ENCODE measurements at places on chromosomes 7 and 10.

GRCh38 chr7:155713384-155713783 is 68.9 kb downstream of the RBM33 start:
- DNase-seq: no peak

DNA sequence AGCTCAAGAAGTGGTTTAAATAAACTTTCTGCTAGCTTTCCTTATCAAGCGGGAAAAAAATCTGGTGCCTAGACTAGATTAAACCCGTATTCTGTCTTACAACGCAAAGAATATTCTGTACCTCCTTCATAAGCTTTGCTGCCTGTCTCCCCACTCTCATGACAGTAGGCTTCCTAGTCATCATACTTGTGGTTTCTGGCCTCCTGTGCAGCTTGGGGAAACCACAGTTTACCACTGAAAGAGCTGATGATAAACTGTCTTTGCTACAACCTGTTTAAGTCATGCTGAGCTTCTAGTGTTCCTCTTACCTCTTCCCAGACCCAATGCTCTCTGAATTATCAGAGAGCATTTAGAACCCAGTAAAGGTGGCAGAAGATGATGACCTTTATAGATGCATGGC is 55.0 kb downstream of the PODXL start:
- DNase-seq: no peak

DNA sequence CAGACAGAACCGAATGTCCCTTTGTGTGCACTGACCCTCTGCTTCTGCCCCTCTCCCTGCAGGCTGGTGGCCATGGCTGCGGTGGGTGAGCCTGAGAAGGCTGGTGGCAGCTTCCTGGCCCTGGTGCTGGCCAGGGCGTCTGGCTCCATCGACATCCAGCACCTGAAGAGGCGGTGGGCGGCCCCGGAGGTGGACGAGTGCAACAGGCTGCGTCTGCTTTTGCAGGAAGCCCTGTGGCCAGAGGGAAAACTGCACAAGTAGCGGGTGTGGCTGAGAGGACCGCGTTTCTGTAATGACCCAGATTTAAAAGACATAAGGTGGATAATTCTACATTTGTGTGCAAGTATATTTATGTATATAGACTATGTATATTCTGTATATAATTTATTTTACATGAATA is 89.2 kb downstream of the DYNC2I1 start:
- no peak for DNase-seq

DNA sequence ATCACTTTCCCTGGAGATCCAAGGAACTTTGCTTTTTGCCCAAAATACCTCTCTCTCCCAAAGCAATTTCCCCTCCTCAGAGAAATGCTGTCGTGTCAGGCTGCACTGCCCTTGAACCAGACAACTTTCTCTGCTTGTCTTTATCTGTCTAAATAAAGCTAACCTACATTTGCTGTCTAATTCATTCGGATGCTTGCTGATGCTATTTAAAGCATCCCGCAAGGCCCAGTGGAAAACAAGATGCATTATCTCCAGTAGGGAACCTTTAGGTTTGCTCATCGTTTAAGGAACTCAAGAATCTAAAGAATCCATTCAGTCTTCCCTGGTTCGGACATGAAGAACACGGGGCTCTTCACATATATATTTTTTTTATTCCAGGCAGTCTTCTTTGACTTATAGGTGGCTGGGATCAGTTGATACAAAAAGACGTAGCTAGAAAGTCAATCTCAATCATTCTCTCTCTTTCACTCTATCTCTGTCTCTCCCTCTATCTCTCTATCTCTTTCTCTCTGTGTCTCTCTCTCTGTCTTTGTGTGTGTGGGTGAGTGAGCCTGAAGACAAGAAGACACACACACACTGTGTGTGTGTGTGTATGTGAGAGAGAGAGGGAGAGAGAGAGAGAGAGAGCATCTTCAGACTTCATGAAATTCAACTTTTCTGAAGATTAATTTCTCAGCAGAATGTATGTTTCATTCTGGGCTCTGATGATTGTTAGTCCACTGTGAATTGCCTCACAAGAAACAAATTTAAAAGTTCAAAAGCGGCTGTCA is 92.8 kb upstream of the MKLN1 start:
- DNase-seq: no peak

DNA sequence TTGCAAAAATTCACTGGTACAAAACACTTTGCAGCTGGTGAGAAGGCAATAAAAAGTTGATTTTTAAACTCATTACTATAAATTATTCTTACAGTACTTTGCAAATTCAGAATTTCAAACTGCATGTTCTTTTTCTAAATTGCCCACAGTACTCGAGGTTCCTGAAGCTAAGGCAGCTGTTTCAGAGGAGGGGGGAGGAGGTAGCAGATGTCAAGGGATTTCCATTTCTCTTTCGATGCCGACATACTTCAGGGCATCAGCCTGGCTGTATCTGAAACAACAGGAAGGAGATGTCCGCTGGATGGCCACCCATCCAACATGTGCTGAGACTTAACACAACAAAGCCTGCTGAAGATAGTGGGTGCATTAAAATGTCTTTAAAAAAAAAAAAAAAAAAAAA is 76.7 kb downstream of the EZH2 start:
- no peak for DNase-seq

- DNase-seq: no peak
Observed at GRCh38 chr10:22984066-22984465, 56.2 kb downstream of the ARMC3 start.

DNA sequence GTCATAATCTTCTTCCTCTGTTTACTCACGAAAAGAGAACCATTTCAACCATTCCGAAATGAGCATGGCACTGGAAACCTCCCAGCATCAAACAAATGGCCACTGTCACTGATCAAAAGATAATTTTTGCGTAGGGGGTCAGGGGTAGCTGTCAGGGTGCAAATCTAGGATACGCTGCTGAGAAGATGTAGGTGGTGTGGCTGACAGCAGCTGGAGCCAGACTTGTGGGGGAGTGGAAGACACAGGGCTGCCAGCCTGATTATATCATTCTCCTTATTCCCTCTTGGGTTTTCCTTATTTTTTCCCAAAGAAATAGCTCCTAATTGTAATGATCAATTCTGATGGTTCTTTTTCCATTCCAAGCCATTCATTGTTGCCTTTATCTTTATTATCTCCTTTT is 266.1 kb downstream of the SORCS1 start:
- no peak for DNase-seq

- no peak for DNase-seq
Observed at GRCh38 chr7:31171216-31171785, 119.2 kb downstream of the ADCYAP1R1 start.

GRCh38 chr10:69406302-69406811 is 10.4 kb downstream of the TACR2 start:
- no peak for DNase-seq

DNA sequence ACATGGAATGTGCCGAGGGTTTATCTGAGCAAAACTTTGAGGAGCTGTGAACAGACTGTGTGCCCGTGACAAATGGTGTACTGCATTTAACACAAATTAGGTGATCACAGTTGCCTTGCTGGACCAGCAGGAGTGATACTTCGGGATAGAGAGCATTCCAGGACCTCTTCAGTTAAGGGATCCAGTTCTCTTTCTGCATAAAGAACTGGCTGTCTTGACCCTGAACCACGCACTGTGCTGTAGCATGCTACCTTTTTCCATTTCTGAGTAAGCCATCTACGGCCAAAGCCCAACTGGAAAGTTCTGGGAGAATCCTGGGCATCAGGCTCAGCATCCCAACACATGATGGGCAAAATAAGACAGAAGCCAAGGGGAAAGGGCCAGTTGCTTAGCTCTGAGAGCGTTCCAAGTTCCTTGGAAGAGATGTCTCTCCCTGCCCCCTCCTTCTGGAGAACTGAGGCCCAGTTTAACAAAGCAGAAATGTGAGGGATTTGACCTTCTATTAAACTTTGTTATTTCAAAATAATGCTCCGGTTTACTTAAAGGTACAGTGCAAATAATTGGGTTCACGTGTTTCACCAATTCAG is 37.9 kb upstream of the ADD3 start:
- DNase-seq: no peak

DNA sequence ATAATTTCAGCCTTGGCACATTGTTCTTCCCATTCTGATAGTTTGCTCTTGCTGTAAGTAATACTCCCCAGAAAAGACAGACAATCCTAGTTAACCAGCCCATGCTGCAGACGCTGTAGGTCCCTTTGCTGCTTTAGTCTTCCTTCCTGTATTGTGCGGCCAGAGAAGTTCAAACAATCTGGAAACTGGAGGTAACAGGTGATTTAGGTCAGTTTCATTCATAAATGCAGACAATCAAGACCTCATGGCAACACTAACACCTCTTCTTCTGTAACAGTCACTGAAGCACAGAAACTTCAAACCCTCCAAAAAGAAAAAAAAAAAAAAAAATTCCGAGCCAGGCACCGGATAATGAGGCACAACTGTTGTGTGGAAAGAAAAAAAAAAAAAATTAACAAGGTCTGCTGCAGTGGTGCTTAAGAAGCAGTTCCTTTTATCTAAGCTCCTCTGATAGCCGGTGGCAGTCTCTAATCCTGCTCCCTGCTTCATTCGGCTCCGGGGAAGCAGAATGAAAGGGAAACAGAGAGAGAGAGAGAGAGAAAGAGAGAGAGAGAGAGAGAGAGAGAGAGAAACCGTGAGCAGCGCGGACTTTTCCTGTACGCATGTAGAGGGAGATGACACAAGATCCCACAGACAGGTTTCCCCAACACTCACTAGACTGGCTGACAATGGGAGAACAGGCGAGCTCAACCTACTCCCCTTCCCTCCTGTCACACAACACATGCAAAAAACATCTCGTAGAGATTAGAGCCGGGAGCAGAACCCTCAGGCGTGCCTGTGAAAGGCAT is at the start of gene SEMA3A:
Gene SEMA3A, minus strand, starts transcription at position 306 of the 788 bp plus-strand sequence. Its CDS starts 203 bp downstream, at position 103.
- DNase-seq: no peak

GRCh38 chr10:60230892-60231291 is 158.8 kb downstream of the ANK3 start:
- no peak for DNase-seq

DNA sequence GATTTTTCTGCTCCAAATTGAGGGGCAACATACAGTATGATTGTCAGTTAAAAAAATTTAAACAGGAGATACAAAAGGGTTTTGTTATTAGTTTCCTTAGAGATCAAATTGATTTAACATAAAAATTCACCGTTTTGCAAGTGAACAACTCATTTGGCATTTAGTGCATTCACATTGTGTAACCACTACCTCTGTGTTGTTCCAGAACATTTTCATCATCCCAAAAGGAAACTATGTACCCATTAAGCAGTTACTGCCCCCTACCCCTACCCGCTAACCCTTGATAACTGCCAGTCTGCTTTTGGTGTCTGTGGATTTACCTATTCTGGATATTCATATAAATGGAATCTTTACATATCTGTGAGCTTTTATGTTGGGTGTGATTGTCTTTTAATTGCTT is 3.1 kb downstream of the ZRANB1 start:
- DNase-seq: no peak

- no peak for DNase-seq
Observed at GRCh38 chr10:21520949-21521348, 4.5 kb downstream of the SKIDA1 start.

DNA sequence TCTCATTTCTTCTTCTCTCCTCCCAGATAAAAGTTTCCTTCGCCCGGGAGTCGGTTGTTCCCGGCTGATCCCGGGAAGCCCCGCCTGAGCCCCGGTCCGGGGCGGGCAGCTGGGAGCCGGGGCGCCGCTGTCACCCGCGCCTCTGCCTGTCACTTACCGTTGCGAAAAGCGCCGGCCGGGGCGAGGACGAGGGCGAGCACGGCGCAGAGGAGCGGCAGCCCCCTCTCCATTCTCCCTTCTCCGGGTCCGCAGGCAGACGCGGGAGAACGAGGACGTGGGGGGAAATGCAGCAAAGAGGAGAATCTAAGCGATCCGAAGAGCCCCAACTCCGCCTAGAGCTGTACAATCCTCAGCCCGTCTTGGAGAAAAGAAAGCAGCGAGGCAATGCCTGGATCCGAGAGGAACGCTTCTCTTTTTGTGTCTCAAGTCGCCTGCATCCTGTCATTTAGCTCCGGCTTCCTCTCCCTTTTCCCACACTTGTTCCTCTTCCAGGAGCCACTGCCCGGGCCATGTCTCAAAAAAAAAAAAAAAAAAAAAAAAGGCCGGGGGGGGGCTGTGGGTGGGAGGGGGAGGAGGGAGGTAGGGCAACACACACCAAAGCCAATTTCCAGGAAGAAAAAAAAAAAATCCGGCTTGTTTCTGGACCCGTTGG is at the start of gene NRP1:
Gene NRP1, minus strand, starts transcription at position 515 of the 652 bp plus-strand sequence. Its CDS starts 285 bp downstream, at position 230.
- DNase-seq: no peak

DNA sequence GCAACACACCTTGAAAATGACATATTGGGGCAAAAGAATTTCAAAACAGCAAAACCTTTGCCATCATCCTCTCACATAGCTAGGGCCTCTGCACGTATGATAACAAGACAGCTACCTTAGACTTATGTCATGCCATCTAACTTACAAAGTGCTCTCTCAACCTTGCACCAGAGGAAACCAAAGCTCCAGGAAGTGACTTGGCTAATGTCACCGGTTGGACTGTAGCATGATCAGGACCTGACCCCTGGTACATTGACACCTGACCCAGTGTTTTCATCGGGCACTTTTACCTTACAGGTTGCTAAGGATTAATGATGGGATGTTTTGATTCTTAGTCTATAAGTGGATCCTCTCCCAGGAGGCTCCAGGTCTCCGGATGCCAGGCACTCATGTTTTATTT is 529.8 kb upstream of the GALNT17 start:
- no peak for DNase-seq

DNA sequence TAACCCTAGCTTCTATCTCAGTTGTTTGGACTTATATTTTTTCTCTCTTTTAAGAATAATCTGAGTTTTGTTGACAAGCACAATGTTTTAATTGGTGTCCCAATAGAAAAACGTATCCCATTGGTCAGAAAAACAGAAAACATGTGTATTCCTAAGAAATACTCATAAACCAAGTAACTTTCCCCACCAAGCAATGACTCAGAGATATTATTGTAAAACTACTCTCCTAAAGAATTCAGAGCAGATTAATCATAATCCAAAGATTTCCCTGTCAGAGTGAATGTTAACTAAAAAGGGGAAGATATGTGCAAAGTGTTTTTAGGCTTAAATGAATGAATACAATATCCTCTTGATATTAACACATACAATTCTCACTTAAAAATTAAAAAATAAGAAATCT is 29.4 kb upstream of the MBL2 start:
- DNase-seq: no peak

DNA sequence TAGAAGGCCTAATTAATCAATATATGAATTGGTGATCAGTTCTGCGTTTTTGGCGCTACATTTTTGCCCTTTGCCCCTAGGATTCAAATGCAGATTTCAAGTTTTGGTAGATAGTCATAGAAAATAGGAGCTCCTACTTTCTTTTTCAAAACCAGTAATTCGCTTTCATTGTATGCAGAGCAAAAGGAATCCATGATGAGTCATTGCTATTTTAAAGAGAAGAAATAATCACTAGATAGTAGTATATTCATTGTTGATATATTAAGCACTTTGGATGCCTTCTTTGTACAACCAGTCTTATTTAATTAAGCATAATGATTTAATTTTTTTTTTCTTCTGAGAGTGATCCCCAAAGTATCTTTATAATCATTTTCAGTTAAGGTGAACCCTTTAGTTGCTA is 50.3 kb downstream of the CSTF2T start:
- no peak for DNase-seq
